ENCODE measurements at places on chromosomes 3 and 15.
A peak's percentile ranks its signal among the peaks of the same experiment; 100 is the strongest.

GRCh38 chr3:170391108-170391507 lies 27.6 kb upstream of the CLDN11 start:
- DNase-seq, result no peak

GRCh38 chr3:70431911-70432310 lies 119.5 kb upstream of the MDFIC2 start:
- DNase-seq, result no peak

DNA sequence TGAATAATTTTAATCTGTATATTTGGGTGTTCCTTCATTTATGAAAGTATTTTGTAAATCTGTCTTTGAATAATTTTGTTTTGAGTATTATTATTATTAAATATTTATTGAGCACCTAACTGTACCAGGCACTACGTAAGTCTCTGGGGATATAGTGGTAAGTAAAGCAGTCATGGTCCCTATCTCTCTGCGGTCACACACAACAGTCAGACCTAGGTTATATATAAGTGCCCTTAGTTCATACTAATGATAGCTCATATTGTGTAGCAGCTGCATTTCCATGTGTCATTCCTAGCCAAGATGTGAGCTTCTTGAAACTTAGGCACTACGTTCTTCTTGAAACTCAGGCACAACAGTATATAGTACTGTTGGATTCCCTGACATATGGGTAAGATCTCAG lies 12.4 kb downstream of the NKTR start:
- no peak for DNase-seq

DNA sequence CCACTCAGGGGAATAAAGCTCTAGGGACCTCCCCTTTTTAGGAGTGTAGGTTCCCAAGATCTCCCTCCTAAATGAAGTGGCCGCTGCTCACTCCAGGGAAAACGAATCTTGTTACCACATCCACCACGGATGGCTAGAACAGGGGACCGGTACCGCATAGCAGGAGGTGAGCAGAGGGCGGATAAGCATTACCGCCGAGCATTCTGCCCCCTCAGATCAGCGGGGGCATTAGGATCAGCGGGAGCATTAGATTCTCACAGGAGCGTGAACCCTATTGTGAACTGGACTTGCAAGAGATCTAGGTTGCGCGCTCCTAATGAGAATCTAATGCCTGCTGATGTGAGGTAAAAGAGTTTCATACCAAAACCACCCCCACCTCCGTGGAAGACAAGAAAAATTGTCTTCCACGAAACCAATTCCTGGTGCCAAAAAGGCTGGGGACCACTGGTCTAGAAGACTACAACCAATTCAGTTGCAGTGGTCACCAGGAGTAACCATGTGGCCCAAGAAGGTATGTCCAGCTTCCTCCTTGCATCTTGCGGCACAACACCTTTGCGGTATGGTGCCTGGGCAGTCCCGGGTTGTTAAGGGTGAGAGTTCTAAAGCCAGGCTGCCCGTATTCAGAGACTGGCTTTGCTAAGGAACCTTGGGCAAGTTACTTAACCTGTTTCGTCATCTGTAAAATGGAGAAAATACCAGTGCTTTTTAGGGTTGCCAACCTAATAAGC lies 1.1 kb upstream of the SS18L2 start:
- no peak for DNase-seq

DNA sequence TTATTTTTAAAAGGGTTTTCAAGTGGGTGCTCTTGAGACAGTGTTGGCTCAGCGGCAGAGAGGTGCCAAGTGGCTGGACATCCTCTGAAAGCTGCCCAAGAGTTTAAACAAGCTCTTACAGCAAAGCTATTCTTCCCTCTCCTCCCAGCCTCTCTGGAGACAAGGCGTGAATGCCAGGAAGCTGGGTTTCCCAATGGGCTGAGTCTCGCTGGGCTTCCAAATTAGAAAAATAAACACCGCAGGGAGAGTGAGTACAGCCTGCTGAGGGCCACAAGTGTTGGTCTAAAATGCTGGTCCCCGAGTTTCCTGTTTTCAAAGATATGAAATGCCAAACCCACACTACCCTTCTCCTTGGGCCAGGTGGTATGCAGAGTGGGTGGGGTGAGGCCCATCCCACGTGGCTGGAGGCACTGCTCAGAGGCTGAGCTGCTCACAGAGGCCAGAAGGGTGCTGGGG lies 36.4 kb downstream of the ZDHHC3 start:
- no peak for DNase-seq

GRCh38 chr3:123652342-123652984 lies 67.6 kb upstream of the HACD2 start:
- DNase-seq, result peak; percentile 40

DNA sequence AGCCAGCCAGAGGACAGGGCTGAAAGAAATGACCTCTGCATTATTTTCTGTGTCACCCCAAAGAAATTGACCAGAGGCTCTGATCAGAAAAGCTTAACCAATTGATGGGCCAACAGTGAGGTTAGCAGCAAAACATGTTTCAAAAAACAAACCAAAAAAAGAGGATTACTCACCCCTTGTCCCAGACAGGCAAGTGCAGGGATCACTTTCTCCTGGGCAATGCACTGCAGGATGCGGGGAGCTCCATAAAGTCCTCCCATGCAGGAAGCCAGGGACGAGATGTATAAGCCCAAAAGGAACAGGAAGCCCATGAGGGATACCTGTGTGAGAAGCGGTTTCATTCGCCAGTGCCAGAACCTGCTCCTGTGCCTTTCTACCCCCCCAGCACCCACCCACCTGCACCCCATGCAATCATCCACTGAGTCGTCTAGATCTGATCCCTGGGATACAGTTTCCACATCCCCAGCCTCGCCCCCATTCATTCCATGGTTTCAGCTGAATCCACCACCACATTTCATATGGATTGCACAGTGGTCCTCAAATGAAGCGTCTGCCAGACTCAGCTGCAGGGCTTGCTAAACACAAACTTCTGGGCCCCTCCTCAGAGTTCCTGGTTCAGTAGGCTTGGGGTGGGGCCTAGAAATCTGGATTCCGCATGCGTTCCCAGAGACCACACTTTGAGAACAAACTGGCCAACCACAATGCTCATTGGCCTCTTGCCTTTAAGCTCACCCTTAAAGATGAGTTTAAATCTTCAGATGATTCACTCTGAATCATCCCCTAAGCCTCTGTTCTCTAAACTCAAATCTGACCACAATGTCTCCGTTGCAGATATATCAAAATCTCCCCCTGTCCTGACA lies 54.4 kb upstream of the HEG1 start:
- DNase-seq, result no peak

DNA sequence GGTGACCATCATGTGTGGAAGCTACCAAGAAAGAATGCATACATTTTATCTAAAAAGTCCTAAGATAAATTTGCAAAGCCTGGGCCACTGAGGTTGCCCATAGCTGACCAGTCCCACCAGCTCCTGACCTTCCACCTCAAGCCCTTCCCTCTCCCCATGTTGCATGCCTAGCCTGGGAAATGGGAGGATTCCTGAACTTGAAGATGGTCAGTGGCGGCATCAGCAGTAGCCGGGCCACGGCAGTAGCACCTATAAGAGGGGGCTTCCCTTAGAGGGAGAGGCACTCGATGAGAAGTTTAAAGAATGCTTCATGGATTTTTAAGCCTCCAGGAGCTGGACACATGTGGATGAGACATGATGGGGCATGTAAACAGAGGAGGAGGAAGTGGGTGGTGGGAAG lies 172.1 kb downstream of the KLF13 start:
- DNase-seq, result no peak

DNA sequence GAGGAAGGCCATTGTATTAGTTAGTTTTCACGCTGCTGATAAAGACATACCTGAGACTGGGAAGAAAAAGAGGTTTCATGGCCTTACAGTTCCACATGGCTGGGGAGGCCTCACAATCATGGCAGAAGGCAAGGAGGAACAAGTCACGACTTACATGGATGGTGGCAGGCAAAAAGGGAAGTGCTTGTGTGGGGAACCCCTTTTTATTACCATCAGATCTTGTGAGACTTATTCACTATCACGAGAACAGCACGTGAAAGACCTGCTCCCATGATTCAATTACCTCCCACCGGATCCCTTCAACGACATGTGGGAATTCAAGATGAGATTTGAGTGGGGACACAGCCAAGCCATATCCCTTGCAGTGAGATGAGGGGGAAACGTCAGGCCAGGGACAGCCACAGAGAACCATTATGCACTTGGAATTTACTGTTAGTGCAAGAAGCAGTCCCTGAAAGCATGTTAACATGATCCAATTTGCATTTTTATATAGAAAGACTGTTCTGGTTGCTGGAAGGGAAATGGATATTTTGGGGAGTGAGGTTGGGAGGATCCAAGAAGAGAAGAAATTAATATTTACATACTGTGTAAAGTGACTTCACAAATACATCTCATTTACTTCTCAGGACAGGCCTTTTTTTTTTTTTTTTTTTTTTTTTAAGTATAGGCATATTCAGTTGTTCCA lies 87.1 kb downstream of the ARNT2 start:
- DNase-seq, result no peak

All from DMS153 (cell line).